MCF 10A (cell line): ENCODE measurements at places on chromosomes 4 and X.

- peak; percentile 72 for DNase-seq
- no peaks in the 10 kb centered on the region for H3K27me3 ChIP-seq
- no peaks in the 10 kb centered on the region for H3K36me3 ChIP-seq
- H3K27ac ChIP-seq = no peak overlapping the region
- H3K4me1 ChIP-seq = peaks cover 6% of the 10 kb centered on the region
These were observed 108.3 kb upstream of the CAMK2D start for GRCh38 chr4:113869743-113870375.

- H3K4me3 ChIP-seq = no peak overlapping the region
- H3K27me3 ChIP-seq = no peaks in the 10 kb centered on the region
- H3K36me3 ChIP-seq = peaks cover 19% of the 10 kb centered on the region
- no peak for DNase-seq
These were observed 28.4 kb downstream of the NSG1 start for GRCh38 chr4:4415107-4415805.

- peaks cover 5% of the 10 kb centered on the region for H3K36me3 ChIP-seq
- peak; percentile 75 for DNase-seq
- H3K4me1 ChIP-seq = no peaks in the 10 kb centered on the region
These were observed 27.3 kb downstream of the PRDX4 start for GRCh38 chrX:23694606-23695005.

DNA sequence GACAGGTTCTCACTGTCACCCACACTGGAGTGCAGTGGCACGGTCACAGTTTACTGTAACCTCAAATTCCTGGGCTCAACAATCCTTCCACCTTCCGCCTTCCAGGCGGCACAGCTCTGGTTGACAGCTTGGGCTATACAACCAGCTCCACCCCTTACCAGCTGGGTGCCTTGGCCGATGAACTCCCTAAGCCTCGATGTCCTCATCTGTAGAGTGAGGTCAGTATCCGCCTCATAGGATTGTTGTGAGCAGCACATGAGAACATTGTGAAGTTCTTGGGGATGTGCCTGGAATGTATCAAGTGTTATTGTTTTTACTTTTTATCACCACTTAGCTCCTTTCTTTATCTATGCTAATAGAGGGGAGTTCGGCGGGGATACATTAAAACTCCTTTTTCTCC lies 23.3 kb downstream of the UCHL1 start:
- H3K4me3 ChIP-seq = no peak overlapping the region
- no peak for DNase-seq
- no peaks in the 10 kb centered on the region for H3K4me1 ChIP-seq
- H3K36me3 ChIP-seq = no peaks in the 10 kb centered on the region
- peaks cover 5% of the 10 kb centered on the region for H3K27me3 ChIP-seq
- no peak overlapping the region for H3K27ac ChIP-seq

- no peak overlapping the region for H3K27ac ChIP-seq
- peak overlapping the region; percentile 65 for H3K4me3 ChIP-seq
- peaks cover 9% of the 10 kb centered on the region for H3K4me1 ChIP-seq
- no peaks in the 10 kb centered on the region for H3K36me3 ChIP-seq
- no peaks in the 10 kb centered on the region for H3K27me3 ChIP-seq
These were observed 373 bp upstream of the SMIM43 start for GRCh38 chr4:121765368-121765705.

GRCh38 chrX:46209037-46209436 lies 336.2 kb downstream of the ZNF674 start:
- H3K27ac ChIP-seq = no peak overlapping the region
- DNase-seq = no peak
- no peaks in the 10 kb centered on the region for H3K27me3 ChIP-seq

DNA sequence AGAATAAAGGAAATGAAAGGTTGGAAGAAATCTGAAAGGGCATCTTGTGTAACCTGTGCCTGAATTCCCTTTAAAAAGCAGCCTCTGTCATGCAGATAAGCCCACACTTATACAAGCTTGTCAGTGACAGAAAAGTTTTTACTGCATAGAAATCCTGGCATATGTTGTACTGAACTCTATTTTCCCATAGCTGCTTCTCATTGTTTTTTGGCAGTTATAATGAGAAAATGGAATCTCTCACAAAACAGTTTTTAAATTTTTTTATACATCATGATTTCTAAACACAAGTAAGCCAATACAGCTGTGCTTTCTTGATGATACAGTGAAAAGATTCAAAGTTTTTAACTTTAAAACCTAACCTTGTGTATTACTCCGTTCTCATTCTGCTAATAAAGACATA lies 511.4 kb upstream of the ARX start:
- no peaks in the 10 kb centered on the region for H3K36me3 ChIP-seq
- no peak for DNase-seq
- no peak overlapping the region for H3K4me3 ChIP-seq
- H3K27me3 ChIP-seq = no peaks in the 10 kb centered on the region

DNA sequence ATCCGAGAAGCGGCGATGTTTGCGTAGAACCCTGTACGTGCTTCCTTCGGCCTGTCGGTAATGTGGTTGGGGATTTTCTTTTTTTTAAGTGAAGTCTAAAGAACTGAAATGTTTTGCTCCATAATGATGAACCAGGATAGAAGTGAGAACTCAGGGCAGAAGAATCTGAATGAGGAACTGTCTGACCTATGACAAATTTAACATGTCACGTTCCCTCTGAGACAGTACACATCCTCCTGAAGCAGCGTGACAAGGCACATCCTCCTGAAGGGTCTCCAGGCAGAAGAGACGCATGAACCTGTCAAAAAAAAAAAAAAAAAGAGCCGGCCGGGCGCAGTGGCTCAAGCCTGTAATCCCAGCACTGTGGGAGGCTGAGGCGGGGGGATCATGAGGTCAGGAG lies 6.2 kb downstream of the CSF2RA start:
- H3K36me3 ChIP-seq = no peaks in the 10 kb centered on the region
- H3K27ac ChIP-seq = no peak overlapping the region
- H3K4me3 ChIP-seq = no peak overlapping the region
- H3K4me1 ChIP-seq = no peaks in the 10 kb centered on the region

DNA sequence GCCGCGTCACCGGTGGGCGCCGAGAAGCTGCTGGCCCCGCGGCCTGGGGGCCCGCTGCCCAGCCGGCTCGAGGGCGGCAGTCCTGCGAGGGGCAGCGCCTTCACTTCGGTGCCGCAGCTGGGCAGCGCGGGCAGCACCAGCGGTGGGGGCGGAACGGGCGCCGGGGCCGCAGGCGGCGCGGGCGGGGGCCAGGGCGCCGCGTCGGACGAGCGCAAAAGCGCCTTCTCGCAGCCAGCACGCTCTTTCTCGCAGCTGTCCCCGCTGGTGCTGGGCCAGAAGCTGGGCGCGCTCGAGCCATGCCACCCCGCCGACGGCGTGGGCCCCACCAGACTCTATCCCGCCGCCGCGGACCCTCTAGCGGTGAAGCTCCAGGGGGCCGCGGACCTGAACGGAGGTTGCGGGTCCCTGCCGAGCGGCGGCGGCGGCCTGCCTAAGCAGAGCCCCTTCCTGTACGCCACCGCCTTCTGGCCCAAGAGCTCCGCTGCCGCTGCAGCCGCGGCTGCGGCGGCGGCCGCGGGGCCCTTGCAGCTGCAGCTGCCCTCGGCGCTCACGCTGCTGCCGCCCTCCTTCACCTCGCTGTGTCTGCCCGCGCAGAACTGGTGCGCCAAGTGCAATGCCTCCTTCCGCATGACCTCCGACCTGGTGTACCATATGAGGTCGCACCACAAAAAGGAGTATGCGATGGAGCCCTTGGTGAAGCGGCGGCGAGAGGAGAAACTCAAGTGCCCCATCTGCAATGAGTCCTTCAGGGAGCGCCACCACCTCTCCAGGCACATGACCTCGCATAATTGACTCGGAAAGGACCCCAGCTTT lies 5.6 kb downstream of the PRDM8 start:
- no peak for DNase-seq
- H3K27me3 ChIP-seq = no peaks in the 10 kb centered on the region
- no peak overlapping the region for H3K27ac ChIP-seq
- H3K36me3 ChIP-seq = no peaks in the 10 kb centered on the region
- peak overlapping the region; percentile 14 for H3K4me3 ChIP-seq

DNA sequence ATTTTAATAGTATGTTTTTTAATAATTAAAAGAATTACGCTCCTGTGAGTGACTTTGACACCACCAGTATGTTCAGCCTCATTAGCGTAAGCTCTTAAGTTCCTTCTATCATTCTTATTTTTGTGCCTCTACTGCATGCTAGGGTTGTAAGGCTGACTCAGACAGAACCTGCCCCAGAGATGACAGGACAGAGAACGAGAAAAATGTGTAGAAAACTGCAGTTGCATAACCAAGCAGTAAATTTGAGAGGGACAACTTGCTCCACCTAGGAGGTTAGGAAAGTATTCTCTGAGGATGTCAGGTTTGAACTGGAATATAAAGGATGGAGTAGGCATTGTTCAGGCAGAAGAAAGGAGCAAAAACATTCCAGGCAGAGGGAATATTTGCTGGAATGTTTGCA lies 98.7 kb downstream of the NFKB1 start:
- H3K4me1 ChIP-seq = peaks cover 16% of the 10 kb centered on the region
- H3K27me3 ChIP-seq = no peaks in the 10 kb centered on the region

DNA sequence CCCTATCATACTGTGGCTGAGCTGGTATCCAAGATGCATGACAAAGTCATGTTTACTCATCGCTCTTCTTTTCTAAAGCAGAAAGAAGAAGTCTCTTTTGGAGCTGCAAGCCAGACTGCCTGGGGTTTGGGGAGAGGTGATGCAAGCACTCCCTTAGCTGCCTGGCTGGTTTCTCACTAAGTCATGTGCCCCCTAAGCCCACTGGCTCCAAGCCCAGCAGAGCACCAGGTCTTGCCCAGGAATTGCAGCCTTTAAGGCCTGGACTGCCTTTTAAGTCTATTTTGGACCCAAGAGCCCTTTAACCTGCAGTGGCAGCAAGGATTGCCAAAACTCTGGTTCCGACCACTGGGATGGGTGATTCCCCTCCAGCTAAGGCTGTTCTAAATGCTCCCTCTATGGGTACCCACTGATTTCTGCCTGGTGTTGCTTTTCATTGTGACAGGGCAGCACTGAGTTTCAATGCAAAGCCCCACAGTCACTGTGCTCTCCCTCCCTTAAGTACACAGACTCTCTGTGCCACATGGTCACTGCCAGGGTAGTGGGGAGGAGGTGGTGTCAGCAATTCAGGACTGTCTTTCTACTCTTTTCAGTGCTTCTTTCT lies 548.6 kb downstream of the TLL1 start:
- H3K4me1 ChIP-seq = no peaks in the 10 kb centered on the region
- H3K27ac ChIP-seq = no peak overlapping the region
- H3K27me3 ChIP-seq = no peaks in the 10 kb centered on the region
- H3K4me3 ChIP-seq = no peak overlapping the region
- H3K36me3 ChIP-seq = no peaks in the 10 kb centered on the region

GRCh38 chr4:143558823-143559756 lies 45.6 kb downstream of the SMARCA5 start:
- no peaks in the 10 kb centered on the region for H3K27me3 ChIP-seq
- H3K4me3 ChIP-seq = no peak overlapping the region
- peak; percentile 19 for DNase-seq
- H3K4me1 ChIP-seq = no peaks in the 10 kb centered on the region
- H3K36me3 ChIP-seq = peaks cover 18% of the 10 kb centered on the region
- H3K27ac ChIP-seq = no peak overlapping the region

DNA sequence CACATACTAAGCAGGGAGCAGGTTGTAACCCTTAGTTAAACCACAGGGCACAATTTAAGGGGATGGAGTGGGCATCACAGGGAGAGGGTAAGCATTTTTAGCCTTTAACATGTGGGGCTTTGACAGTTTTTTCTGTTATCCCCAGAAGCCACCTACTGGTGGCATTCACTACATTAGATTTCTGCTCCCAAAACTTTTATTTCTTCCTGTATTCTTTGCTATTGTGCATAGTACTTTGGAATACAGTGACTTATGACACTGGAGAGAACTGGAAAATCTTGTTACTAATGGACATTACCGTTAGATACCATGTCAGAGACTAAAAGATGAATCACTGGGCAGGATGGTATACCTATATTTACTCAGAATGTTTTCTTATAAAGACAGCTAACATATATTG lies 7.3 kb downstream of the TRIM75 start:
- no peak overlapping the region for H3K4me3 ChIP-seq
- DNase-seq = peak; percentile 18
- no peaks in the 10 kb centered on the region for H3K4me1 ChIP-seq
- no peak overlapping the region for H3K27ac ChIP-seq

GRCh38 chr4:155999725-156000124 lies 46.1 kb upstream of the CTSO start:
- H3K27me3 ChIP-seq = no peaks in the 10 kb centered on the region
- no peak for DNase-seq
- H3K4me3 ChIP-seq = no peak overlapping the region
- H3K27ac ChIP-seq = no peak overlapping the region

- no peak overlapping the region for H3K4me3 ChIP-seq
- H3K27ac ChIP-seq = no peak overlapping the region
- peaks cover 20% of the 10 kb centered on the region for H3K4me1 ChIP-seq
- no peaks in the 10 kb centered on the region for H3K27me3 ChIP-seq
These were observed 156.8 kb upstream of the RASGEF1B start for GRCh38 chr4:81628489-81628888.

DNA sequence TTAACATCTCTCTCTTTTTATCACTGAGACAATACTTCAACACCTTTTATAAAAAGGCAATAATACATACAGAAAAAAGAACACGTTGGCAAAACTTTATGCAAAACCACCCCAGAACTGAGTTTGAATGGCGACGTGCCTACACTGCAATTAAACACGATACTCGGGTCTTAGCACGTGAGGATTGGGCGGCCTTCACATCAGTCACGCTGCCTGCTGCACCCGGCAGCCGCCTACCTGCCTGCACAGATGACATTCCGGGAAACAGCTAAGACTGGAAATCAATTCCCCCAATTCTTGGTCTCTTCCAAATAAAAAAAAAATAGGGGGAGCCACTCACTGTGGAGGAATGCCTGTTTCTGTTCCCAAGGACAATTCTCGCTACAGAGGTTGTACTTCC lies 68.2 kb downstream of the NYX start:
- no peak overlapping the region for H3K4me3 ChIP-seq
- no peak for DNase-seq
- no peaks in the 10 kb centered on the region for H3K4me1 ChIP-seq
- H3K27ac ChIP-seq = no peak overlapping the region

- no peaks in the 10 kb centered on the region for H3K36me3 ChIP-seq
- peaks cover under 1% of the 10 kb centered on the region for H3K4me1 ChIP-seq
- peaks cover 34% of the 10 kb centered on the region for H3K27me3 ChIP-seq
- H3K27ac ChIP-seq = no peak overlapping the region
- no peak for DNase-seq
These were observed 503.5 kb downstream of the MID1IP1 start for GRCh38 chrX:39304746-39305145.

DNA sequence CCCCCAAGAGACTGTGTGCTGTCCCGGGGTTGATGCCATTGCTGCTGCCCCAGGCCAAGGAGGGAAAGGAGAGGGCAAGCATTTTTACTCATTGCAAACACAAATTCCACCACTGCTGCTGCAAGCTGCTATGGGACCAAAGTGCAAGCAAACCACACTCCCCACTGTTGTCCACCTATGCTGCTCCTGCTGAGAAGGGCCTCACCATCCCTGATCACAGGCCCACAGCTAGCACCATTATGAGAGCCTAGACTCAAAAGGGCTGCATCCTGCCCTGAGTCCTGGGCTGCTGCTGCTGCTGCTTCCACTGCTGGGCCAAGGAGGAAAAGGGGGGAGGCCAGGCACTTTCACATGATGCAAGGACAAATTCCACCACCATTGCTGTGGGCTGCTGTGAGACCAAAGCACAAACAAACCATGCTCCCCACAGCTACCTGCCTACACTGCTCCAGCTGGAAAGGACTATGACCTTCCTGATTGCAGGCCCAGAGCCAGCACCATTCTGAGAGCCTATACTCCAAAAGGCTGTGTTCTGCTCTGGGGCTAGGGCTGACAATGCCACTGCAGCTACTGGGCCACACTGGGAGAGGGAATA lies 218.2 kb upstream of the ZCCHC13 start:
- no peak for DNase-seq
- peaks cover 6% of the 10 kb centered on the region for H3K4me1 ChIP-seq
- no peak overlapping the region for H3K27ac ChIP-seq

- no peaks in the 10 kb centered on the region for H3K36me3 ChIP-seq
- no peaks in the 10 kb centered on the region for H3K27me3 ChIP-seq
- H3K27ac ChIP-seq = no peak overlapping the region
- DNase-seq = no peak
These were observed 34.4 kb upstream of the RTL3 start for GRCh38 chrX:78693536-78693935.
